ENCODE measurements at places on chromosomes 6 and 20.

- DNase-seq = peak; percentile 80
These were observed 87.9 kb downstream of the UNC5CL start for GRCh38 chr6:40950986-40951698.

GRCh38 chr6:9315966-9316650 is 880.8 kb upstream of the SLC35B3 start:
- no peak for DNase-seq

GRCh38 chr20:4794846-4795245 is 73.1 kb downstream of the PRND start:
- DNase-seq = no peak

GRCh38 chr6:1917626-1918371 is 308.1 kb downstream of the FOXC1 start:
- DNase-seq = peak; percentile 88

- DNase-seq = peak; percentile 77
These were observed 127.1 kb upstream of the MLIP start for GRCh38 chr6:53984163-53984562.

DNA sequence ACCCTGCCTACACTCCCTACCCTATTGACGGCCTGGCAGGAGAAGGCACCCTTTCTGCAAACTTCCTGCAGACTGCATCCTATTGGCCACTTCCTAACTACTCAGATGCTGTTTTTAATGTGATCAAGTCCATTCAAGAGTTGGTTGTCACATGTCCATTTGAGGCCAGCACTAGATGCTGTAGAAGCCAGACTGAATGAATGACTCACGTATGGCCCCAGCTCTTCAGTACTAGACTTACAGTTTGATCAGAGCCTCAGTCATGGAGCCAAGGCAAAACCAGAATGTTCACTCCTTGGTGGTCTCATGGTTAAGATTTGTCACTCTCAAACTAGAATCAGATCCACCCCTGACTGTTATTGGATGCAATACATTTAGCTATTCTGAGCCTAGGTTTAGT is 101.7 kb downstream of the OPRM1 start:
- no peak for DNase-seq

DNA sequence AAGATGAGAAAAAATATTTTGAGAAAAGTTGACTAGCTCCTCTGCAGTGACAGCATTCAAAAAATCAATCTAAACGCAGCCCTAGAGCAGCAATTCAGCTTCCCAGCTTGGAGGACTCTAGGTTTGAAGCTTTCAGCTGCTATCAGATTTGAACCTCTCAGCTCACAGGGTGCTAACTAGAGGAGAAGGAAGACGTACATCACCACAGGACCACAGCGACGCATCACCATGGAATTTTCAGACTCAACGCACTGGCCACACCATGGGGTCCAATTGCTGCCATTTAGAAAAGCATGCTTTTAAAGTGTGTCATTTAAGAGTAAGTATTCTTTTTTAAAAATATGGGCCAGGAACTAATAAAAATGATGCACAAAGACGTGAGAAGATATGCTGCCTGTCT is 45.0 kb upstream of the FUCA2 start:
- peak; percentile 16 for DNase-seq

Data from ACHN (cell line).